ENCODE measurements at places on chromosomes 2 and 18.

DNA sequence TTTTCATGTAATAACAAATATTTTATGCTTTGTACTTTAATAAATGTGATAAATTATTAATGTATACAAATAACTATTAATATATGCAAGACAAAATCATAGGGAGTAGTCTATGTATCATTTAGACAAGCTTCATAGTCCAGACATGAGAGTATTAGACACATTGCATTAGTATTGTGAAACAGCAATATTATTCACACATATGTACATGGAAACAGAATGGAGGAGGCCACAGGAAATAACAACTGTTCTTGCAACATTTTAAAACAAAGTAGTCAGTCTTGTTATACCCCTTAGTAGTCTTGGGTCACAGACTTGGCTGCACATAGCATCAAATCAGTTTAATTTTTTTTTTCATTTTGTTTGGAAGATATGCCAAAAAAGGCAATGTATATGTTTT lies 15.8 kb downstream of the DSC1 start:
- no peak for DNase-seq

DNA sequence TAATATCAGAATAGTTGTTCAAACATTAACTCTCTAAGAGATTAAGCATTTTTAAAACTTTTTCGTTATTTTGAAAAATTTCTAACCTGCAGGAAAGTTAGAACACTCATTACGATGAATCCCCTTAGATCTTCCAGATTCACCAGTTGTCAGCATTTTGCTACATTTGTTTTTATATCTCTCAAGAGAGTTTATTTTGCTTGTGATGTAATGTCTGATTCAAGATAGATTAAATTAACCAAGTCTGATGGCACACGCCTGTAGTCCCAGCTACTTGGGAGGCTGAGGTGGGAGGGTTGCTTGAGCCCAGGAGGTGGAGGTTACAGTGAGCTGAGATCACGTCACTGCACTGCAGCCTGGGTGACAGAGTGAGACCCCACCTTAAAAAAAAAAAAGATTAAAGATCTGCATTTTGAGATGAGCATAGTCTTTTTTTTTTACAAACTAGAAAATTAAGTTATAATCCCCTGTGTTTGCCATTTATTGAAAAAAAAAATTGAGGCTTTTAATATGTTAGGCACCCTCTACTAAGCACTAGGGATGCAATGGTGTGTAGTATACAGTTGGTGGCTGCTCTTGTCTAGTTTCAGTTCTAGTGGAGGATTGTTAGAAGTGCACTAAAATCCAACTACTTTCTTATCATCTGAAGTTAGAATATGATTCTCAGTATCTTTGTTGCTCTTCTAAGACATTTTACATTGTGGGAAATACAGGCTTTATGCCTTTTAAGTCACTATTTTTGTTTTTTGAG lies 20.9 kb downstream of the RAB10 start:
- no peak for DNase-seq

- DNase-seq: no peak
Observed at GRCh38 chr2:86523491-86523890, 39.8 kb downstream of the CHMP3 start.

GRCh38 chr18:12750076-12750714 lies 47.4 kb downstream of the PSMG2 start:
- DNase-seq: no peak

GRCh38 chr2:210445116-210445707 lies 31.3 kb downstream of the LANCL1 start:
- DNase-seq: peak; percentile 5

Measured in frontal cortex (tissue), 4 donors.